ENCODE measurements at places on chromosomes 3 and 15. TPM values are rescaled to one million over a fixed set of nuclear protein-coding genes. Genes with fewer than 3 reads are reported as not detected.

Gene EPHB1
- 0.05 TPM for total RNA-seq

Gene TM4SF4
- total RNA-seq: 42.5 TPM

Gene GRAMD2A
- 0.16 TPM for total RNA-seq

Gene GPR171
- not detected for total RNA-seq

Gene NANOGP8
- total RNA-seq: not detected

Gene SATB1
- not detected for total RNA-seq

Gene CTXN2
- total RNA-seq: 0.07 TPM

Gene TUSC7
- total RNA-seq: not detected

Gene CPEB1
- total RNA-seq: 3.3 TPM

Gene CLDN11
- total RNA-seq: 0.22 TPM

Gene APBA2
- total RNA-seq: 18.8 TPM

Gene ARPP21
- total RNA-seq: 0.08 TPM

Gene MESP1
- 6.8 TPM for total RNA-seq

Data from A549 treated with Hydrocortisone at 1 μM for 4 hours (cell line).